ENCODE measurements at places on chromosomes 4 and X.

DNA sequence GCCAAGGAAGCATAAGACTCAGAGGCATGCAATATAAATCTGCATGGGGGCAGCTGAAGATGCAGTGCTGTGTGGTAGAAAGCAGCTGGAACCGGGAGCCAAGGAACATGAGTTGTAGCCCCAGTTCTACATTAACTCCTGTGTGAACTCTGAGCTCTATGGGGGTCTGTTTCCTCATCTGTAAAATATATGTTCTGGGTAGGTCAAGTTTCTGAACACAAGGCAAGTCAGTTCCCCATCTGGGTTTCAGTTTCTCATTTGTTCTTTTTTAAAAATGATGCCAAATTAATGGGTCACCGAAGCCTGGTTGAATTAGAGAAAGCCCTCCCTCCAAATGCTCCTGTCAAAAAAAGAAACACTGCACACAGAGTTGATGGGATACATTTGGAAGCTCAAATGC lies 24.0 kb downstream of the UNC5C start:
- no peak for DNase-seq
- H3K27ac ChIP-seq = no peak overlapping the region
- no peaks in the 10 kb centered on the region for H3K36me3 ChIP-seq
- H3K4me3 ChIP-seq = no peak overlapping the region

DNA sequence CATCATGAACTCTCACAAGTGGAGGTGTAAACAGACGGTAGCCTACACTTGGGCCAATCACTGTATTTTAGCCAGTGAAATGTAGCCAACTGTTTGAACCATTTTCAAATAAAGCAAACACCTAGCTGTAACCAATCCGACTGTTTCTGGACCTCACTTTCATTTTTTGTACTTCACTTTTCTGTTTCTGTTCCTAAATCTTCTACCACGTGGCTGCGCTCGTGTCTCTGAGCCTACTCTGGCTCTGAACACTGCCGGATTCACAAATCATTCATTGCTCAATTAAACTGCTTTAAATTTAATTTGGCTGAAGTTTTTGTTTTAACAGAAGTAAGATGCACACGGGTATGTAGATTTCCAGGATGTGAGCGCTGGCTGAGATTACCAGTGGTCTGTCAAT lies 319.1 kb downstream of the RAPGEF2 start:
- no peaks in the 10 kb centered on the region for H3K27me3 ChIP-seq
- H3K36me3 ChIP-seq = no peaks in the 10 kb centered on the region
- H3K4me3 ChIP-seq = no peak overlapping the region
- no peaks in the 10 kb centered on the region for H3K4me1 ChIP-seq
- DNase-seq = no peak

- no peak overlapping the region for H3K4me3 ChIP-seq
- H3K36me3 ChIP-seq = no peaks in the 10 kb centered on the region
- DNase-seq = no peak
- no peaks in the 10 kb centered on the region for H3K4me1 ChIP-seq
- H3K27me3 ChIP-seq = no peaks in the 10 kb centered on the region
Observed at GRCh38 chr4:173418639-173419038, 19.7 kb upstream of the SCRG1 start.

GRCh38 chr4:175927121-175927520 lies 115.1 kb upstream of the GPM6A start:
- H3K27me3 ChIP-seq = no peaks in the 10 kb centered on the region
- H3K4me3 ChIP-seq = no peak overlapping the region
- no peaks in the 10 kb centered on the region for H3K36me3 ChIP-seq

GRCh38 chr4:48698029-48698971 lies 81.8 kb downstream of the FRYL start:
- H3K36me3 ChIP-seq = no peaks in the 10 kb centered on the region
- H3K4me3 ChIP-seq = no peak overlapping the region
- peaks cover 8% of the 10 kb centered on the region for H3K4me1 ChIP-seq
- no peaks in the 10 kb centered on the region for H3K27me3 ChIP-seq

DNA sequence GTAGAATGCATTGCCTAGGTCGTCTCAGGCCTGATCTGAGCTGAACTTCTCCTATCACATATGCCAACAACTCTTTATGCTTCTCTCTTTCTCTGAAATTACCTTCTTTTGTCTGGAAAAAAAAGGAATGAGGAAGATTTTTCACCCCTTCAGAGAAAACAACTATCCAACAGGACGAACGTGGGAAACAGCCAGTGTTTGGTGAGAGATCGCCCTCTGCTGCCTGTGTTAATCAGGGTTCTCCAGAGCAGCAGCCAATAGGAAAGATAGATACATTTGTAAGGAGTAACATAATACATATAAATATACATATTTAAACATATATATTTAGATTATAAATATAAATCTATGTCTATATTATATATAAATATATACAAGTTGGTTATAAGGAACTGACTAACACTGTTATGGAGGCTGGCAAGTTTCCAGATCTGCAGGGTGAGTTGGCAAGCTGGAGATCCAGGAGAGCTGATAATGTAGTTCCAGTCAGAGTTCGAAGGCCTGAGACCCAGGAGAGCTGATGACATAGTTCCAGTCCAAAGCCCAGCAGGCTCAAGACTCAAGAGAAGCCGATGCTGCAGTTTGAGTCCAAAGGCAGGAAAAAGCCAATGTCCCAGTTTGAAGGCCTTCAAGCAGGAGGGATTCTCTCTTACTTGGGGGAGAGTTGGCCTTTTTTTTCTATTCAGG lies 13.3 kb downstream of the CETN2 start:
- H3K27me3 ChIP-seq = no peaks in the 10 kb centered on the region
- H3K27ac ChIP-seq = no peak overlapping the region
- no peaks in the 10 kb centered on the region for H3K4me1 ChIP-seq
- H3K36me3 ChIP-seq = no peaks in the 10 kb centered on the region
- no peak overlapping the region for H3K4me3 ChIP-seq

DNA sequence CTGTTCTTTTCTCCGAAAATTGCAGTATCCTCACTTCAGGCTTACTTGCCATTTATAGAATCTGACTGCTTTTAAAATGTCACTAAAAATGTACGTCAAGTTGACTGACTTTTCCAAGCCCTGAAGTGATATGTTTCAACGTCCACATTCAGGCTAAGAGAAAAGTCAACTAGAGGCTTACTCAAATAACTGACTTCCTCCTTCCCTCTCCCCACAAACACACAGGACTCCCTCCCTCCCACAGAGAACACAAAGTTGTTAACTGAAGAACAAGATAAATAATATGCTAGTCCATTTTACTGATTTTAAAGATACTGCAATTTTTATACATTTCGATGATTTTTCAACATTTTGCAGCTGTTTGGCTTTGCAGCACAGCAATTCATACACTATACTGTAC lies 13.8 kb upstream of the CDKL2 start:
- no peak overlapping the region for H3K27ac ChIP-seq
- H3K27me3 ChIP-seq = no peaks in the 10 kb centered on the region

GRCh38 chr4:89249313-89249712 lies 58.3 kb downstream of the GPRIN3 start:
- H3K36me3 ChIP-seq = no peaks in the 10 kb centered on the region
- no peak for DNase-seq
- no peak overlapping the region for H3K4me3 ChIP-seq
- H3K4me1 ChIP-seq = peaks cover 3% of the 10 kb centered on the region
- no peak overlapping the region for H3K27ac ChIP-seq
- no peaks in the 10 kb centered on the region for H3K27me3 ChIP-seq

Measured in neuronal stem cell (in vitro differentiated cells).